ENCODE measurements at places on chromosomes 12 and 14. TPM values are rescaled to one million over a fixed set of nuclear protein-coding genes. Genes with fewer than 3 reads are reported as not detected.
A peak's percentile ranks its signal among the peaks of the same experiment; 100 is the strongest.

Gene CTSG
- not detected for total RNA-seq

Gene CLEC4C
- total RNA-seq = not detected

DNA sequence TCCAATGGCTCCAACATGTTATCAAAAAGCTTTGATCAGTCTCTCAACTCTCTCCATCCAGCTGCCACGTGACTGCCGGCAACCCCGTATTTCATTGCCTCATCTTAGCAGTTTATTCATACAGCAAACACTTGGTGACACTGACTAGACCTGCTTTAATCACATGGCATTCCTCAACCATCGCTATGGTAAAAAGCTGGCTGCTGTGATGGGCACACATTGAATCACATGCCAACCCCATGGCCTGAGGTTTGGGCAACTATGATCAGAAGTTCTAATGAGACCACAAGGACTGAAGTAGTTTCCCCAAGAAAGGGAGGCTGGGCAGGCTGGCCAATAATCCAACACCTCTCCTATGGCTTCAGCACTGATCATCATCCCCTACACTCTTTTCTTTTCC is 40.6 kb upstream of the TAS2R42 start:
- no peak for DNase-seq
- no peaks in the 10 kb centered on the region for H3K36me3 ChIP-seq
- no peaks in the 10 kb centered on the region for H3K4me1 ChIP-seq
- H3K4me3 ChIP-seq = no peak overlapping the region

DNA sequence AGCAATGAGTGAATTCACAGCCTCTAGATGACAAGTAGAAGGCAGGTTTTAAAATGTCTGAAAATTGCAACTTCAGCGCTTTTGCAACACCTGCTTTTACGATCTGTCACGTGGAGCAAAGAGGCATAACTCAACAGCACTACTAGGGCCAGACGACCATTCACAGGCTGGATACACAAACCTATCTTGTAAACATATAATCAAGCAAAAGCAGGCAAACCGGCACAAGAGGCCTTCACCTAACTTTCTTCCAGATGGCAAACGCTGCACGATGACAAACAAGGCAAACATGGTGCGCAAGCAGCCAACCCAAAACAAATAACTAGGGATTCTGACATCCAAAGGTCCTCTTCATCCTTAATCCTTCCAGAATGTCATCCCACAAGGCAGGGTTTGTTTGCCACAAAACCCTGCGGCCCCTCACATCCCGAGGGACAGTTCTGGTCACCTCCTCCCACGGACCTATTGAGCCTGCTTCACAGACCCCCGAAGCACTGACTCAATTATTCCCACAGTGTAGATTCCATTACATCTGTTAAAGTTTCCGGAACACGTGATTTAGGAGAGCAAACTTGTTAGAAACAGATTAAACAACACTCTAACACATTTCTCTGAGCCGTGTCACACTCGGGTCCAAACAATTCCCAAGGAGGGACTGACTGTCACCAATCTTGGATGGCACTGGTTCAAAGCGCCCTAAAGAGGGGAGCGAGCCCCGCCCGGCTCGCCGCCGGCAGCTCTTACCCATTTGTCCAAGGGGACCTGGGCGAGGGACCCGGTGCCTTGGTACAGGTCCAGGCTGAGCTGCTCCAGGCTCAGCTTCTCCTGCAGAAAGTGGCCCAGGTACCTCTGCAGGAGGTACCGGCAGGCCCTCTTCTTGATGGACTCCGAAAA is 823 bp downstream of the ATG2B start:
- no peaks in the 10 kb centered on the region for H3K27me3 ChIP-seq
- peaks cover 21% of the 10 kb centered on the region for H3K4me1 ChIP-seq
- peak; percentile 71 for DNase-seq
- H3K36me3 ChIP-seq = no peaks in the 10 kb centered on the region

GRCh38 chr12:127515941-127516340 is 751.0 kb upstream of the TMEM132C start:
- peak overlapping the region; percentile 28 for H3K27ac ChIP-seq
- H3K4me1 ChIP-seq = peaks cover 11% of the 10 kb centered on the region
- H3K4me3 ChIP-seq = no peak overlapping the region
- no peaks in the 10 kb centered on the region for H3K36me3 ChIP-seq
- no peaks in the 10 kb centered on the region for H3K27me3 ChIP-seq

Gene P2RX7
- 0.54 TPM for total RNA-seq

DNA sequence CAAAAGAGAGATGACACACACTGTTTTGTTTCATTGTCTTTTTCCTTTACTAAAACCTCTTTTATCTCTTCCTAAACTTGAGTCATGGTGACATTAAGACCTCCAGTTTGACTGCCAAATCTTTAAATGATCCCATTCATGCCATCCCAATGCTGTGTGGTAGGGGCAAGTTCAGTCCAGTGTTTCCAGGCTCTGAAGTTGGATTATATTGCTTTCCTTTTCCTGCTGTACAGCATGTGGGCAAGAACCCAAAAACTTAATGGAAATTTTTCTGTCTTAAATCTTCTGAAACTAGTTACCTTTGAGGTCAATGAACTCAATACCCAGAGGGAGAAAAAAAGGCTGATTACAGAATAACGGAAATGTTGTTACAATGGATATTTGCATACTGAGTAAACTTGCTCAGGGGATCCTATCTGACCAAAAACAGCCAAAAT is 187.1 kb upstream of the FAR2 start:
- peaks cover 19% of the 10 kb centered on the region for H3K4me1 ChIP-seq
- H3K27me3 ChIP-seq = no peaks in the 10 kb centered on the region
- no peak for DNase-seq
- no peaks in the 10 kb centered on the region for H3K36me3 ChIP-seq

- H3K27me3 ChIP-seq = no peaks in the 10 kb centered on the region
- H3K4me3 ChIP-seq = no peak overlapping the region
- H3K36me3 ChIP-seq = no peaks in the 10 kb centered on the region
- H3K27ac ChIP-seq = no peak overlapping the region
- H3K4me1 ChIP-seq = no peaks in the 10 kb centered on the region
Observed at GRCh38 chr14:81286574-81287370, 66.0 kb upstream of the GTF2A1 start.

Gene A2M
- 60.6 TPM for total RNA-seq

DNA sequence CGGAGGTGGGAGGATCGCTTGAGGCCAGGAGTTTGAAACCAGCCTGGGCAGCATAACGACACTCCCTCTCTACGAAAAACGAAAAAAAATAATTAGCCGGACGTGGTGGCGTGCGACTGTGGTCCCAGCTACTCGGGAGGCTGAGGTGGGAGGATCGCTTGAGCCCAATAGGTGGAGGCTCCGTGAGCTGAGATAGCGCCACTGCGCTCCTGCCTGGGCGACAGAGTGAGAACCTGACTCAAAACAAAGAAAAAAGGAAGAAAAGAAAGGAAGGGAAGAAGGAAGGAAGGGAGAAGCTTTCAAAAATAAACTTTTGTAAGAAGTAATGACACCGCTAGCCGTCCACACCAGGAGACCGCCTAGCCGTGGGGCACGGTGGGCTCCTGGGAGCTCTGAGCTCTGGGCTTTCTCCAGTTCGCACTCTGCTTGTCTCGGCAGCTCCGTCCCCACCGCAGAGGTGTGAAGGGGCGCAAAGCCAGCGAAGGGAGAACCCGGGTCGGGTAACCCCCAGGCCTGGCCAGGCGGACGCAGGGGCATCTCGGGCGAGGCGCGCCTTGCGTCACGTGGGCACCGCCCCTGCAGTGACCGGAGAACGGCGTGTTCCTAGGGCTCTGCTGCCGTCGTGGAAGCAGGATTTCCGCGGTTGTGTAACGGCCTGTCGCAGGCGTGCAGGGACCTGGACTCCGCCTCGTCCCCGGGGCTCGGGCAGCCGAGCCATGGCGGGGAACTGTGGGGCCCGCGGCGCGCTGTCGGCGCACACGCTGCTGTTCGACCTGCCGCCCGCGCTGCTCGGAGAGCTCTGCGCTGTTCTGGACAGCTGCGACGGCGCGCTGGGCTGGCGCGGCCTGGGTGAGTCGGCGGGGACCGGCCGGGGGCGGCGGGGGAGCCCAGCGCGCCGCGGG is at the start of gene IRAK3:
Gene IRAK3, plus strand, starts transcription at position 631 of the 902 bp plus-strand sequence. Its CDS starts 86 bp downstream, at position 717.
- no peaks in the 10 kb centered on the region for H3K27me3 ChIP-seq
- H3K36me3 ChIP-seq = no peaks in the 10 kb centered on the region
- H3K27ac ChIP-seq = peak within 1 kb of the TSS; percentile 46
- peak; percentile 82 for DNase-seq
- H3K4me1 ChIP-seq = peaks cover 10% of the 10 kb centered on the region

Gene LRCOL1
- total RNA-seq = not detected

Gene USP5
- total RNA-seq = 96.2 TPM

DNA sequence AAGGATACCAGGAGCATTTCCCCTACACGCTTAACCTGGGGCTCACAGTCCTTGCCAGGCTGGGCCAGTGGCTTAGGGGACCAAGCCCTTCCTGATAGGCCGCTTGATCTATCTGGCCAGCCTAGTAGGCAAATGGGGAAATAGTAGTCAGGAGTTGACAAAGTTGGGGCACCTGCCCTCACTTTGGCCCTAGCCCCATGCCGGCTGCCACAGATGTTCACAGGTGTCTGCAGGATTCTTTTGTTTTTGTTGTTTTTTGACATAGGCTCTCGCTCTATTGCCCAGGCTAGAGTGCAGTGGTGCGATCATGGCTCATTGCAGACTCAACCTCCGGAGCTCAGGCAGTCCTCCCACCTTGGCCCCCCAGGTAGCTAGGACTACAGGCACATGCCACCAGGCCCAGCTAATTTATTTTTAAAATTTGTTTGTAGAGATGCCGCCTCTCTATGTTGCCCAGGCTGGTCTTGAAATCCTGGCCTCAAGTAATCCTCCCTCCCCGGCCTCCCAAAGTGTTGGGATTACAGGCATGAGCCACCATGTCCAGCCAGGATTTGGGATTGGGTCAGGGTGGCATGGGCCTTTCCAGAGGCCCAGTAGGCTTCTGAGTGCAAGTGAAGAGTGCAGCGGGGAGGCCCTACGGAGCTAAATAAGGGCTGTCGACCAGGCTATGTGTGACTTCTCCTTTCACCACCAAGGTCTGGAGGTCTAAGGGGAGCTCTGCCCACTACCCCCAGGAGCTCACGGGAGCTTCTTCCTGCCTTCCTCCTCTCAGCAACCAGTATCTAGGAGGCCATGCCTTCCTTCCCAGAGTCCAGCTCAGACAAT is 15.5 kb upstream of the HDAC7 start:
- no peak overlapping the region for H3K27ac ChIP-seq
- H3K4me1 ChIP-seq = no peaks in the 10 kb centered on the region
- no peaks in the 10 kb centered on the region for H3K36me3 ChIP-seq

DNA sequence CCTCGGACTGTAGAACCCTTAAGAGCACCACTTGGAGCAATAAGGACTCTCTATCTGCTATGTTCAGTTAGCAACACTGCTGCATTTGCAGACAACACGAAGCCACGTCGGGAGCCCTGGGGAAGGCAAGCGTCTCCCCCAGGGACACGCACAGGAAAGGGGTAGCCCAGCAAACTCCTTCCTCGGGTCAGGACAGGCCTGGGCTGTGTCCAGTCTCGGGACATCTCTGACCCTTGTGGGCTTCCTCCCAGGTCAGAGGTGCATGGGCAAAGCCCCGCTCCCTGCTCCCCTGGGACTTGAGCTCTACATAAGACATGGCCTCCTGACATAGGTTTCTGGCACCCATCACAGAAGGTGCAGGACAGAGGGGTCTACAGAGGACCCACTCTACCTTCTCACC is 119.5 kb downstream of the PIWIL1 start:
- no peak overlapping the region for H3K27ac ChIP-seq
- no peaks in the 10 kb centered on the region for H3K36me3 ChIP-seq
- no peaks in the 10 kb centered on the region for H3K27me3 ChIP-seq
- no peak for DNase-seq
- H3K4me3 ChIP-seq = no peak overlapping the region

Data from GM23248 (cell line).